ENCODE measurements at places on chromosomes 11 and 22.

- DNase-seq: no peak
Measured at GRCh38 chr11:35924811-35925210, 19.1 kb upstream of the LDLRAD3 start.

DNA sequence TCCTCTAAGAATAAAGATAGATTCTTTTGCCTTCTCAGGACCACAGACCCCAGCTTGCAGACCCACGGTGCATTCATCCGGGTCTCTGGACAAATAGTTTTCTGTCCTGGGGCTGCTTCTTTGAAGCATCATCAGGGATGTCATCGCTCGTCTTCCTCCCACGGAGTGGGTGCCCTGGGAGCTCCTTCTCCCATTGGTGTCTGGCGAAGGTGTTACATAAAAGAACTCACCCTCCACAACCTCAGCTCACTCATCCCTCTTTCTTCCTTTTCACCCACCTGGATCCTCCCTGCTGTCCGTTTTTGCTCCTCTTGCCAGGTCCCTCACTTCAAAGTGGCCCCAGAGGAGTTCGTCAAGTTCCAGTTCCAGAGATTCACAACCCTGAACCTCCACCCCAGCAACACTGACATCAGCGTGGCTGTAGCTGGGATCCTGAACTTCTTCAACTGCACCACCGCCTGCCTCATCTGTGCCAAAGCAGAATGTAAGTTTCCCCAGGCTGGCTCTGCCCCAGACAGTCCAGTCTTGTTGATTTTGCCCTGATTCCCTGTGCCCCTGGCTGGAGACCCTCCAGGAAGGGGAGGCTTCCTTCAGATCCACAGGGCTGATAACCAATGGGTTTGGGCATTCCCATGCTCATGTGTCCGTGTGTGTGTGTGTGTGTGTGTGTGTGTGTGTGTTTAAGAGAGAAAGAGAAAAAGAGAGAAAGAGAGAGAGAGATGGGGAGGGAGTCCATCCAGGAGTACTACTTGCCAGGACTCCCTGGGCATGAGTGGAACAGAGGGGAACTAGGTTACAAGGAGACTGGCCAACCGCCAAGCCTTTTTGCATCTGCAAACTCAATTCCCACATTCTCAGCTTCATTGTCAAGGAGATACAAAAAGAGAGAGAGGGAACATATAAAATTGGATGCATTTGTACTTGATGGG, 204.2 kb upstream of the TBCEL start:
- no peak for DNase-seq

- no peak for DNase-seq
Measured at GRCh38 chr11:83140691-83141455, 16.1 kb upstream of the PCF11 start.

DNA sequence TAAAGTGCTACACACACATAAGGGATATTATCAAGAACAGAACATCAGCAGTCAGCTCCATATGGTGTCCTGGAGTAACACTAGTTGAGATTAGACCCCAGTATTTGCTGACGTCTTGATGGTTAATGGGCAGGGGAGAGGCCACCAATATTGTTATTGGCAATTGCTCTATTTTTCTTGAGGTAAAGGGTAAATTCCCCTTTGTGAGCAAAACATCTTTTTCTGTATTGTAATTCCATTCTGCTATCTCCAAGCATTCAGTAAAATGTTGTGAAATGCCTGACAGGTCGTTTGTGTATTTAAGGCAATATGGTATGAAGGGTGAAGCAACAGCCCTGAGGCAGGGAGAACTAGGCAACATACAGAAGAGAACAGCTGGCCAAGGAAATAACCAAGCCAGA, 21.9 kb downstream of the PC start:
- no peak for DNase-seq

DNA sequence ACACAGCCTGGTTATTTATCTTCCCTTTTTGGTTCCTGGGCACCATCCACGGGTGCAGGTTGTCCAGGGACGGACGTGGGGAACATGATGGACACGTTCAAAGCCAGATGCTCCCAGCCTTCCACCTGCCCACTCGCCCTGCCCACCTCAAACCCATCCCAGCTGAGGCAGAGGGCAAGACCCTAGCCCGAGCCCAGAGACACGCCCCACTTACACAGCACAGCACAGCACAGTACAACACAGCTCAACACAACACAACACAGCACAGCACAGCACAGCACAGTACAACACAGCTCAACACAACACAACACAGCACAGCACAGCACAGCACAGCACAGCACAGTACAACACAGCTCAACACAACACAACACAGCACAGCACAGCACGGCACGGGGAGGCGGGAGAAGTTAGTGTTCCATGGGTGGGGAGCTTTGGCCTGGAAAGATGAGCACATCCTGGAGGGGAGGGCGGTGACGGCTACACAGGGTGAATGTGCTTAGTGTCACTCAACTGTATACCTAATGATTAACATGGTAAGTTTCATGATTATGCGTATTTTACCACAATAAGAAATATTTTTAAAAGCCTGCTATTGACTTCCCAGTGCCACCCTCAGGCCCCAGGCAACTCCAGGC, 1507.5 kb downstream of the BRD1 start:
- DNase-seq: no peak

DNA sequence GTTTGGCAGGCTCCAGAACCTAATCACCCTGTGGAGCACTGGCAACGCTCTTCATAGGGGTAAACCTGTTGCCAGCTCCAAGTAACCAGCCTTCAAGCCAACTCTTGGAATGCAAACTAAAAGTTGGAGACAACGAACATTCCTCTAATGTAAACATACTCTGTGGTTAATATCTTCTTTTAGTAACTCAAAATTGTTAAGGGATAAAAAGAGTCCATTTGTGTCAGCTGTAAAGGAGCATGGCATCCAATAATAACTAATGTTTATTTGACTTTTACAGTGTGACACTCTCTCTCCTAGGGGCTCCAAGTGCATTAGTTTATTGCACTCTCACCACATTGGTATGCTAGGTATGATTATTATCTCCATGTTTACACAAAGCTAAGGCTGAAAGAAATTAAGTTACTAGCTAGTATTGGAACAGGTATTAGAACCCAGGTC, 31.0 kb upstream of the AMOTL1 start:
- peak; percentile 59 for DNase-seq

DNA sequence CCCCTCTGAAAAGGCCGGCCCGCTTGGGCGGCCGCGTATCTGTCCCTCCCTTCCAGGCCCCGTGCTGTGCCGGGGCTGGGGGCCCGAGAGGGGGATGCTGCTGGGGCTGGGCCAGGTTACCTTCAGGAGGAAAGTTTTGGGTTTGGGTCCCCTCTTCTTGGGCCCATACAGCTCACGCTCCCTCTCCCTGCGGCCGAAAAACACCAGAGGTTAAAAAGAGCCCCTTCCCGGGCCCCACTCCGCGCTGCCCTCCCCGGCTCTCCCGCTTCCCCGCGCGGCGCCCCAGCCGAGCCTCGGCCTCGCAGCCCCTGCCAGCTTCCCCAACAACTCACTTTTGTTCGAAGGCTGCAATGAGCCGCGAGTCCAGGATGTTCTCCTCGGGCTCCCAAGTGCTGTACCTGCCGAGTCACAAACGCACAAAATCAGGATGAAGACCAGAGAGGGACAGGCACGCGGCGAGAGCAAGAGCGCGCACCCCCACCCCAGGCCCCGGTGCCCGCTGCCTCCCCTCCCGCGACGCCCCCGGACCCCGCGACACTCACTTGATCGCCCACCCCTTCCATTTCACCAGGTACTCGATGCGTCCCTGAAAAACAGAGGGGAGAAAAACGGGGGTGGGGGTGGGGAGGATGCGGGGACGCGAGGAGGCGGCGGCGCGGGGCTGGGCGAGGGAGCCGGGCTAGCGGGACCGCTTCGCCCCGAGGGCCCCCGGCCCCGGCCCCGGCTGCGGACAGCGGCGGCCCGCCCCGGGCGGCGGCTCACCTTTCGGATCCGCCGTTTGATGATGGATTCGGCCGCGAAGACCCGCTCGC, 450 bp downstream of the CBX6 start:
- no peak for DNase-seq

- no peak for DNase-seq
Measured at GRCh38 chr11:30956751-30957150, 370.6 kb upstream of the MPPED2 start.

DNA sequence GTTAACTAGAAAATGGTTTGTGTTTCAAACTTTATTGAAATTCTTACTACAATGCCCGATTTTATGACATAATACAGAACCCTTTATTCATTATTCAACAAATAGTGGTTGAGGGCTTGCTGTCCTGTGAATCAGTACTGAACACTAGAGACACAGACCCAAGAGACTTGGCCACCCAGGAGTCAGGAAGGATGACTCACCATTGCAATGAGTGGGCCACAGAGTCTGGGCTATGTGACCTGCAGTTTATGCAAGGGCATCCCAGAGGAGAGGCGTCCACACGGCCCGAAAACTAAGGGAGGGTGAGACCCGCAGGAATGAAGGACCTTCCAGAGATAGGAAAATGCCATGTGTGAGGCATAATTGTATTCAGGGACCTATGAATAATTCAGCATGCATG, 143.8 kb upstream of the DDI1 start:
- DNase-seq: no peak

GRCh38 chr22:44677871-44678555, 24.0 kb upstream of the PRR5 start:
- DNase-seq: no peak

DNA sequence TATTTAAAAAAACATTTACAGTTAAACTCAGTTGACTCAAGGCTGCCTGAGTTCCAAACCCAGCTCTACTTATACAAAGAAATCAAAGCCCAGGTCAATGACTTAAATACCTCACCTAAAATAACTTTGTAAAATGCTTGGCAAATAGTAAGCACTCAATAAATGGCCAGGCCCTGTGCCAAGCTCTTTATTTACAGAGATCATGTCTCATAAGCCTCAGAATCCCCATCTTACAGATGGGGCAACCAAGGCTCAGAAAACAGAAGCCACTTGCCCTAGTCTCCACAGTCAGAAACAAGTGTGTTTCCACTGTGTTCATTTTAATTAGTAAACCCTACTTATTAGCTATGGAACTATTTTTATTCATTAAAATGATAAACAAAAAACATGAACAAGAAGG, 30.5 kb upstream of the TTC28 start:
- peak; percentile 14 for DNase-seq

- DNase-seq: no peak
Measured at GRCh38 chr11:61338783-61339489, 5.9 kb downstream of the TKFC start.

DNA sequence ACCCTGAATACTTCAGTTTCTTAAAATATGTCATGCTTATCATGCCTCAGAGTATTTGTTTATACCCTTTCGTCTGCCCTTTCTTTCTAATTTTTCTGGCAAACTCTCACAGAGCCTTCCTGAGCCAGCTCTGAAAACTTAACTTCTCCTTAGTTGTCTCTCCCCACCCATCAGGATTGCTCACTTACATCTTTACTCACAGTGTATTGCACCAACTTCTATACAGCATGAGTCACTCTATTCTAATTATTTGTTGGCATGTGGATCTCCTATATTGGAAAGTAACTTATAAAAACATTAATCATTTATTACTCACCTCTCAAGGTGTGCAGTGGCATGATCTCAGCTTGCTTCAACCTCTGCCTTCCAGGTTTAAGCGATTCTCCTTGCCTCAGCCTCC, 114.9 kb downstream of the FANCF start:
- DNase-seq: no peak

DNA sequence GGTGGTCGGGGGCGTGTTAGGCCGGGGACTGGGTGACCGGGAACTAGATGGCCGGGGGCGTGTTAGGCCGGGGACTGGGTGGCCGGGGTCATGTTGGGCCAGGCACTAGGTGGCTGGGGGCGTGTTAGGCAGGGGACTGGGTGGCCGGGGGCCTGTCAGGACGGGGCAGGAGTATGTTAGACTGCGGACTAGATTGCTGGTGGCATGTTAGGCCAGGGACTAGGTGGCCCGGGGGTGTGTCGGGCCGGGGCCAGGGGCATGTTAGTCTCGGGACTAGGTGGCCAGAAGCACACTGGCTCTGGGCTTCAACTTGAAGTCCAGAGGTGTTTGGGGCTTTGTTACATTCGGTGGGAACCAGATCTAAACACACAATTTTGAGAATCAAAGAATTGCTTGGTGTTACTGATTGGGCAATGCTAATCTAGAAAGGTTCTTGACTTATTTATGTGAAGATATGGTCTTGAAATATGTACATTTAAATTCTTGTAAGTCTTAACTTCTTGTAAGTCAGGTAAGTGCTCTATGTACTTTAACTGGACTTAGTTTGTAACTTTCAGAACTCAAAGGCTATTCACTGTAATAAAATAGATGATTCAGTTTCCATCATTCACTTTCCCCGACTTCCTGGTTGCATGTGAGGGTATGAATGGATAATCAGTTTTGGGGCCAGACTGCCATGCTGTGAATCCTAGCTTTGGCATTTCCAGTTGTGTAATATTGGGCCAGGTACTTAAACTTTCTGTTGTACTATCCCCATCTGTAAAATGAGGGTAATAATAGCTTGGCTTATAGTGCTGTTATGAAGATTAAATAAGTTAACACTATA, 1.1 kb downstream of the EXT2 start:
- DNase-seq: no peak

GRCh38 chr11:123307276-123307675, 112.2 kb upstream of the CLMP start:
- no peak for DNase-seq

GRCh38 chr11:23540101-23540561, 679.9 kb upstream of the CCDC179 start:
- peak; percentile 51 for DNase-seq

- DNase-seq: no peak
Measured at GRCh38 chr11:63951779-63952536, 13.2 kb downstream of the NAA40 start.

- DNase-seq: no peak
Measured at GRCh38 chr22:50498322-50498890, 9.1 kb downstream of the LMF2 start.

DNA sequence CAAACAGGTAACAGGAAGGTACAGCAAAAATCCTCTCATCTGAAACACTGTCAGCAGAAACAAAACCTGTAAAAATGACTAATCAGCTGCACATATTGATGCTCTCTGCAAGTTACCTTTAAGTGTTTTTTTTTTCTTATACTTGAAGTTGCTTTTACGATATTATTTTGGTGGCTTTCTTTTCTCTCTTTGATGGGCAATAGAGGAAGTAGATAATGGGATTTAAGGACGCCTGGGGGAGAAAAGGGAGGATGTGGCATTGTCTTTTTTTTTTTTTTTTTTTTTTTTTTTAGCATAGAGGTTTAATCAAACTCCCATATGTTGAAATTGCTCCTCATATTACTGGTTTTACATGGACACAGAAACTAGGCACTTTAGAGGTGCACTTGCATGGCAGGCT, 11.4 kb upstream of the ADSL start:
- no peak for DNase-seq

DNA sequence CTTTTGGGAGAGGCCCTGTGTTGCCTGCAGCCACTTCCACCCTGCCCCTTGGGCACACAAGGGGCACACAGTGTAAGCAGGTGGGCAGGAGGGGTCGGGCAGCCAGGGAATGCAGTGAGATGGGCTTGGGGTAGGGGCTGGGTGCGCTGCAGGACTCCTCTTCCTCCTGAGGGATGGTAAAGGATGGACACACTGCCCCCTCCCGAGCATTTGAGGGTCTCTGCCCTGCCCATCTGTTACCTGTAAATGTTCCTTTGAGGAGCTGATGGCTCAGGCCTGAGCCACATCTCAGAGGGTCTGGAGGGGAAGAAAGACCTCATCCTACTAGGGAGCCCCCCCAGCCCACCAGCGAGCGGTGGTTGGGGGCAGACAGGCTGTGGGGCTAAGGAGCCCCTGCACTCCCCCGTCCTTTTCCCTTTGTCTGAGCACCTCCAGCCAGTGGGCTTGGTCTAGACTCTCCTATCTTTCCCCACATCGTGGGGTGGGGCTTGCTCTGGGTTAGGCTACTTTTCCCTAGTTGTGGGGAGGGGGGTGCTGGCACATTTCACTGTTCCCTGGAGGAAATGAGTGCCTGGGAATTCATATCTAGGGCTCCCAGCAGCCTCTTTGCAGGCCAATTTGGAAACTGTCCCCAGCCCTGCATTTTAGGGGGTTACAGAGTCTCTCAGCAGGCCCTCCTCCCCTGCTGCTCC, 1.7 kb upstream of the TSSC4 start:
- no peak for DNase-seq
